T follicular helper cell (primary cell): ENCODE measurements at places on chromosomes 2 and 18.

DNA sequence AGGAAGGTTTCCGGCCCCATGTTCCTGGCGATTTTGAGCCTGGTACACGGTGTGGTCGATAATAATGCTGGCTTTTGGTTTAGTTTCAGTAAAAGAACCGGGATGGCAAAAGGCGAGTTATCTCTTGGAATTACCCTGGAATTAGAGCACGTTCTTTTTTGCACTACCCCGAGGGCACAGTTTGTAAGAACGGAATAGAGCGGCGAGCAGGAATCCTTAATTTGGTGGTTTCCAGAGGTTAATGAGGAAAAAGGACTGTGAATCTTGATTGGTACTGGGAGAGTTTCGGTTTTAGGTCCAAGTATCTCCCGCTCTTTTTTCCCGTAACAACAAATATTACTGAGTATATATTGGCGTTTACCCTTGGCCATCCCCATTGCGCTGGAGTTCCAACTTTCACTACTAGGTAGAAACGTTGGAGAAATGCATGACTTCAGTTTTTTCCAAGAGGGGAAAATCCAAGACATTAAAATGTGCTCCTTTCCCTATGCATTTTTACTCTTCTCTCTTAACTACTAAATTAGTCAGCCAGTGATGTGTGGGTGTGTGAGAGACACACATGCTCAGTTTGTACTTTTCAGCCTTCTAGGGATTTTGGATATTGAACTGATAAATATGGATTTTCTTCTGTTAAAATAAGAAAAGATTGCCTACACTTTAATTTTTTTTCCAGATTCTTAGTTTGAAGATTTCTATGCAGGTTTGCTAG is 160.8 kb downstream of the AGPS start:
- DNase-seq: no peak

DNA sequence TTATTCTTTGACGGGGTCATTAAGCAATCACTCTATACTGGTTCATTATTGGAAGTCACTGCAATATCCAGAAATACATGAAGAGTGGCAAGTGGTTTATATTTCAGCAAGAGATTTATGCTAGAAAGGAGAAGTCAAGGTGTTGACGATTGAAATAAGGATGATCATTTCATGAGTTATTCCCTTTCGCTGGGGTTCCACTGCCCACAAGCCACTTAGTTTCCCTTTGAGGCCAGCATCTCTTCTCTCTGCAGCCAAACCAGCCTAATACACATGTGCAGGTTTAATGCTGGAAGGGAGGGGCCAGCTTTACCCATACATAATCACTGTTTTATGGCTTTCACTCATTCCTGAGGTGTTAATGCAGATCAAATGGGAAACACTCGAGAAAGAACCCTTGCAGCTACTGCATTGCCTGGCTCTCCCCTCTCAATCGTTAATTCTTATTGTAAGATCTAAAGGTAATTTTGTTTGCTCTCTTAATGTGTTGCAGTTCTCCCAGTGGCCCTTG is 108.4 kb downstream of the MEIS1 start:
- no peak for DNase-seq

GRCh38 chr2:159818940-159819339 is 20.9 kb upstream of the CD302 start:
- no peak for DNase-seq

DNA sequence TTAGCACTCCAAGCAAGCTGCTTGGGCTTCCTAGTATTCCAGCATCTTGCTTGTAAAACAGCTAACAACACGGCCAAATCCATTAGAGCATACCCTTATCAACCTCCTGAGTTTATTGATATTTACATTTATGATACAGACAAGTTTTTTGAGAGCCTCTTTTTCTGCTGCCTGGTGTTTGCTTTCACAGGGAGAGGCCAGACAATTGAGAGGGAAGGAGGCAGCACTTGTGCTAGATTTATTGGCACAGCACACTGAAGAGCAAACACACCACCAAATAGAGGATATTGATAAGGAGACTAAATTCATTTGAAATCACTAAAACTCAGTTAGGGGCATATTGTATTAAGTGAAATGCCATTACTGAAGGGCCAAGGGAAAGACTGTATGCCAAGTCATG is 1142.3 kb upstream of the FANCL start:
- no peak for DNase-seq

- DNase-seq: no peak
These were observed 24.1 kb downstream of the COLEC11 start for GRCh38 chr2:3619033-3619432.

GRCh38 chr2:26618611-26619010 is 22.6 kb downstream of the CIB4 start:
- no peak for DNase-seq

DNA sequence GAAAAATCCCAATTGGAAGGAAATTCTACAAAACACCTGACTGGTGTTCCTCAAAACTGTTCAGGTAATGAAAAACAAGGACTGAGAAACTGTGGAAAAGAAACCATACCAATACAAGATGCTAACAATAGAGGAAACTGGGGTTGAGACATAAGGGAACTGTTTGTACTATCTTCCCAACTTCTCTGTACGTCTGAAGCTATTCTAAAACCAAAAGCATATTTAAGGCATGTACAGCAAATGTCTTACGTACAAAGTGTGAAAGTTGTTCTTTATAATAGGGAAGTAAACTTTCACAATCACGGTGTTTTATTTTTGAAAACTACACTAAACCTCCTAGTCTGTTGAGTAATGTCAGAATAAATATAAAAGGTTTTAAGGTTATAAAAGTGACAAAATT is 776.1 kb upstream of the RAB6C start:
- no peak for DNase-seq

- DNase-seq: no peak
These were observed 2.6 kb downstream of the INHA start for GRCh38 chr2:219574484-219575311.

GRCh38 chr2:197839327-197839726 is 34.9 kb downstream of the PLCL1 start:
- DNase-seq: no peak

DNA sequence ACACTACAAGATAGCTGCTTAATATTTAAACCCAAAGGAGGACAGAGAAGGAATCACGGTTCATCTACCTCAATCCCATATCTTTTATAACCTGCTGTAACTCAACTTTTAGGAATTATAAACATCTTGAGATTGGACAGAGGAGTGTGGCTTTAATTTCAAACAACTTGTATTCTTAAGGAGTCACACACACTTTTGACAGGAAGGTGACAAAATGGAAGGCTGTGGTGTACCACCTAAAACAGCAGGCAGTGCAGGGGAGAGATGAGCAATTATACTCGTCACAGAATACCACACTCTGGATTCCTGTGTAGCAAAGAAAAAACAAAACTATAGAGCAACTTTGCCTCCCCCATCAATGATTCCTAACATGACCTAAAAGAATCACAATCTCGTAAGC is 194.8 kb downstream of the ZEB2 start:
- no peak for DNase-seq

DNA sequence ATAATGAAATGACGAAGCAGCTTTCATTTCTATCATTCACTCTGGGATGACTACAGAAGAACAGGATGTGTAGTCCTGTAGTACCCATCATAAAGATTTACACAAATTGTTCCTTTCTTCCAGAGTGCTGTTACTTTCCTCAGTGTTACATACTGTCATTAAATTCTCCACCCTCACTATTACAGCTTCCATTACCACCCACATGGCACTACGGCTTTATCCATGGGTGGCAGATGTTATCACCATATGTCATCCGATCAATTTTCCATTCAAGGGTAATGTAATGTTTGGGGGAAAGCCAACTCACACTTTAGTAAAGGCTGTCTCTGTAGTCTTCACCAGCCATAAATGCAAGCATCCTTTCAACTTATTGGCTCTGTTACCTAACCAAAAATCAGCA is 7.1 kb upstream of the CSRNP3 start:
- DNase-seq: no peak

DNA sequence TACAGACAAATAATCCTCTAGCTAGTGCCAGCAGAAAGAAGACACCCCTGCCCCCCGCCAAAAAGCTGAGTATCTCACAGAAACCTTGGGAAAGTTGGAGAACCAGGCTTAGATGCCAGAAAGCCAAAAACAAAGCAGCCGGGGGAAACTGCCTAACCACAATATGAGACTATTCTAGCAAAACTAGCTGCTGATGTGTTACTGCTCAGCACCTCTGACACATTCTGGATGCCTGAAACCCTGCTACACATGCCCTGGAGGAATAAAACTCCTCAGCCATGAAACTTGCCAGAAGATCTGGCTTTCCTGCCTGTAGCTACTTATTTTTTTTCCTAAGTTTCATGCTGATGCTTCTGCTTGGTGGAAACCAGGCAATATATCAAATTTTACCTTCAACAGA is 122.7 kb upstream of the GCFC2 start:
- DNase-seq: no peak

GRCh38 chr2:185782223-185782769 is 43.7 kb downstream of the FSIP2 start:
- no peak for DNase-seq

GRCh38 chr18:63255435-63255834 is 64.1 kb downstream of the BCL2 start:
- no peak for DNase-seq

- DNase-seq: no peak
These were observed 5.5 kb downstream of the RPE start for GRCh38 chr2:210007895-210008294.

DNA sequence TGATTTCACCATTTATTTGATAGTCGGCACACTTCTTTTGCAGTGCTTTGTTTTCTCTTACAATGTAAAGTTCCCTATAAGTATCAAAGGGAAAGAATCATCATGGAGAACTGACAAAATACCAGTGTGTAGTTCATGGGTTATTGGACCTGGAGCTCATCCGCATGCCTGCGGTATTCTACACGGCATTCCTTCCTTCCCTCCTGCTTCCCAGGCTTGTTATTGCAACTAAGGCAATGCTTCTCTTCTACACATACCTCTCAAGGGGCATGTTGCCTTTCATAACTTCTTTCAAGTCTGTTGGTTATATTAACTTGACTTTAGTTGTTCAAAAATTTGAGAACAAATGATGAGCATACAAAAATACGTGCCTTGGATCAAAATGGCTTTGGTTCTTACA is 24.3 kb upstream of the FAP start:
- DNase-seq: no peak
